Glutamatergic neuron (in vitro differentiated cells): ENCODE measurements at places on chromosomes 7 and 10. TPM values are rescaled to one million over a fixed set of nuclear protein-coding genes. Genes with fewer than 3 reads are reported as not detected.

The PPP1R17 gene
- total RNA-seq = 657 TPM

The ASIC3 gene
- total RNA-seq = 10.8 TPM

The GAD2 gene
- total RNA-seq = not detected

The HMX2 gene
- total RNA-seq = not detected

DNA sequence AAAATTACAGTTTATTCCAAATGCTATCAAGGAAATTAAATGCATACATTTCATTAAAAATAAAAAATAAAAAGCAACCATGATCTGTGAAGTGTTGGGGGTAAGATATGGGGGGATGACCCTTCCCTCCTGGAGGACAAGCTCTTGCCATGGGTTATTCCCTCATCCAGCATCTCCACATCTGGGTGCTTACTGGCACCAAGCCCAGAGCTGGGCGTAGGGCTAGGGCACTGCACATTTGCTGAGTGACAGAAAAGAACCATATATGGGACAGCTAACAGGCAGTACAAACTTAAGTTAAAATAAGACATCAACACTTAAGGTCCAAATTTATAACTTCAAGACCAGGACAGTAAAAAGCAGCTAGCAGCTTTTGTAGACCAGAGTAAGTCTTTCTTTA, 10.2 kb downstream of the CCDC6 start:
- no peaks in the 10 kb centered on the region for H3K36me3 ChIP-seq
- peaks cover 4% of the 10 kb centered on the region for H3K27me3 ChIP-seq
- no peak for DNase-seq
- no peak overlapping the region for H3K27ac ChIP-seq
- peaks cover 11% of the 10 kb centered on the region for H3K4me1 ChIP-seq

GRCh38 chr10:86295351-86295750, 71.2 kb downstream of the GRID1 start:
- no peaks in the 10 kb centered on the region for H3K36me3 ChIP-seq
- H3K4me3 ChIP-seq = no peak overlapping the region
- H3K27me3 ChIP-seq = peaks cover 1% of the 10 kb centered on the region
- no peak overlapping the region for H3K27ac ChIP-seq

- H3K4me1 ChIP-seq = no peaks in the 10 kb centered on the region
- H3K27ac ChIP-seq = no peak overlapping the region
- no peaks in the 10 kb centered on the region for H3K36me3 ChIP-seq
These were observed 171.6 kb upstream of the SVIL start for GRCh38 chr10:29806350-29806788.

DNA sequence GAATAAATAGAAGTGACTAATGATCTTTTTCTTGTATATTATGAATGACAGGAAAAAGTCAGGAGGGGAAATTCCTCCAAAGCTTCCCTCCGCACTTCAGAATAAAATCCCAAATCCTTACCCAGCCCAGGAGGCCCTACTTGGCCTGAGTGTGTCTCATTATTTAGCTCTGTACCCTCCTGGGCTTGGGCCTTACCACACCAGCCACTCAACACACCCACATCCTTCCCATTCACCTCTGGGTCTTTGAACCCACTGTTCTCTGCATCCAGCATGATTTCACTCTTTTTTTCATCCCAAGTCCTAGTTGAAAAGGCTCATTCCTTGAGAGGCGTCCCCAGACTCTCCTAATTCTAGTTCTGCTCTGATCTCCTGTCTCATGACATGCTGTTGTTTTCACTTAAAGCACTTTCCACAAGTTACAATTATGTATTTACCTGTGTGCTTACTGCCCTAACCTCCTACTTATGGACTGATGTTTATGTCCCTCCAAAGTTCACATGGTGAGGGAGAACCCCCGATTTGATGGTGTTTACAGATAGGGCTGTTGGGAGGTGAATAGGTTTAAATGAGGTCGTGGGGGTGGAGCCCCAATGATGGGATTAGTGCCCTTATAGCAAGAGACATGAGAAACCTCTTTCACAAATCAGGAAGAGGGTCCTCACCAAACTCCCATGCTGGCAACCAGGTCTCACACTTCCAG, 6.4 kb downstream of the NOD1 start:
- no peak for DNase-seq
- H3K4me3 ChIP-seq = peak overlapping the region; percentile 7
- H3K27ac ChIP-seq = peak overlapping the region; percentile 71

DNA sequence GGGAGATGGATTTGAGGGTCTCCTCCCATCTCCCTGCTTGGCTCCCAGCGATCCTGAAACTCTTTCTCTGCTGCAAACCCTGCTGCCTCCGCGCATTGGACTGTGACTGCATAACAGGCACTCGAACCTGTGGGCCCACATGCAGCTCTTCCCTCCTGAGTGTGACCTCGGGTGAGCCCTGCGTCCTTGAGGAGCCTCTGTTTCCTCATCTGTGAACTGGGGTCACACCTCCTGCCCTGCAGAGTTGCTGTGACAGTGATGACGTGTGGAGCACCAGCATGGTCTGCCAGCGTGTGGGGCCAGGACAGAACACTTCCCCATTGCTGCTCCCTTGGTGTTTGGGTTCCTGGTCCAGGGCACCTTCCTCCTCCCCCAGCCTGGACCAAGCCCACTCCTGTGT, 46.9 kb upstream of the PSMG3 start:
- H3K27ac ChIP-seq = no peak overlapping the region
- H3K27me3 ChIP-seq = peaks cover 8% of the 10 kb centered on the region
- peaks cover 8% of the 10 kb centered on the region for H3K4me1 ChIP-seq
- H3K36me3 ChIP-seq = no peaks in the 10 kb centered on the region
- DNase-seq = no peak

DNA sequence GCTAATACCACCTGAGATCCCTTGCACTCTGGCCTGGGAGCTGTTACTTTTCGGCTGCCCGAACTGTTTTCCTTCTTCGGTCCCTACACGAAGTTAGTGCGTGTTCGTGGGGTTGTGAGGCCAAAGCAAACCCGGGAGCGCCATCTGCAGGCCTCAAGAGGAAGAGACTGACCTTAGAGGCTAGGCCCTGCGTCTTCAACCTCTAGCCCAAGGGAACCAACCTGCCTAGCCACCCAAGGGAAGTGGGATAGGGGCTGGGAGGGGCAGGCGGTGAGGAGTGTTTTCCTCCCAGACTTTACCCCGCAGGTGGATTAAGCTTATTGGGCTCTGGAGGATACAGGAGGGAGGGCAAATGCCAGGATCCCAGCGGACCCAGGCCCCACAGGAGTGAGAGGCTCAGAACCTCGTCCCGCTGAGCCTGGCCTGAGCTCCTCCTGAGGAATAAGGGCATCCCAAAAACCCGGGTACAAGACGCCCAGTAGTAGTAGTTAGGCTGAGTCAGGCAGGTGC, 1.7 kb upstream of the PAX2 start:
- no peak overlapping the region for H3K4me3 ChIP-seq
- peak; percentile 35 for DNase-seq
- H3K27ac ChIP-seq = no peak overlapping the region
- peaks cover 9% of the 10 kb centered on the region for H3K4me1 ChIP-seq
- peaks cover 49% of the 10 kb centered on the region for H3K27me3 ChIP-seq

DNA sequence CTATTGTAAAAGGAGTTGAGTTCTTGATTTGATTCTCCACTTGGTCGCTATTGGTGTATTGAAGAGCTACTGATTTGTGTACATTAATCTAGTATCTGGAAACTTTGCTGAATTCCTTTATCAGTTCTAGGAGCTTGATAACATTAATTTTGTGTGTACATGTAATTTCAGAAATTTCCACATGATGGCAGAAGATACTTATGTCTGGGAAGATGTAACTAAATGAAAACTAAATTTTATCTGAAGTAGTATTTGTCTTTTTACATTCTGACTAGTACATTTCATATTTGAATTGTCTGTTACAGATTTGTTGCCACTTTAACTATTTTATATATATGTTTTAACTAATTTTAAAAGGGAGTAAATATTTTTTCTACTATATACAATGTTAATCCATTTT, 27.6 kb downstream of the SDHAF3 start:
- H3K27me3 ChIP-seq = no peaks in the 10 kb centered on the region
- H3K36me3 ChIP-seq = peaks cover 17% of the 10 kb centered on the region
- no peak for DNase-seq
- H3K27ac ChIP-seq = no peak overlapping the region
- no peak overlapping the region for H3K4me3 ChIP-seq

DNA sequence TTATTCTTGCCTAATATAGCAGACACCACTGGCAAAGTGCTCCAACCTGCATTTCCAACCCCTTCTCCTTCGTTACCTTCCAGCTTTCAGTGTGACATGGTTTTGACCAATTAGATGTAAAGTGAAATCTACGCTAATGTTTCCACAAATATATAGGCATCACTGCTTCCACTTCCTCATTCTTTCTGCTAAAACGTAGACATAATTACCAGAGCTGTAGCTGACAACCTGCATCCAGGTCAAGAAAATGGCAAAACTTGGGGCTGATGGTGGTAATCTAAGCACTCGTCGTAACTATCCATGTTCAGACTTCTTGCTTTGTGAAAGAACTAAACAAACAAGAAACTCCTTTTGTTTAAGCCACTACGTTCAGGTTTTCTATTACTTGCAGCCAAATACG, 41.8 kb upstream of the COL1A2 start:
- no peak overlapping the region for H3K4me3 ChIP-seq
- no peaks in the 10 kb centered on the region for H3K36me3 ChIP-seq
- no peaks in the 10 kb centered on the region for H3K27me3 ChIP-seq
- no peak for DNase-seq

- H3K4me3 ChIP-seq = no peak overlapping the region
- no peak overlapping the region for H3K27ac ChIP-seq
- H3K27me3 ChIP-seq = peaks cover 6% of the 10 kb centered on the region
- DNase-seq = peak; percentile 37
- H3K4me1 ChIP-seq = peaks cover 20% of the 10 kb centered on the region
These were observed 227.9 kb downstream of the PLXNA4 start for GRCh38 chr7:132348341-132348740.

GRCh38 chr10:131858583-131859340, 42.0 kb upstream of the PPP2R2D start:
- H3K4me3 ChIP-seq = no peak overlapping the region
- H3K27me3 ChIP-seq = peaks cover 10% of the 10 kb centered on the region
- no peak for DNase-seq
- H3K4me1 ChIP-seq = no peaks in the 10 kb centered on the region
- no peaks in the 10 kb centered on the region for H3K36me3 ChIP-seq
- H3K27ac ChIP-seq = no peak overlapping the region
